ENCODE measurements at places on chromosomes 11 and 22. TPM values are rescaled to one million over a fixed set of nuclear protein-coding genes. Genes with fewer than 3 reads are reported as not detected.

GRCh38 chr11:45250035-45250718 lies 36.0 kb downstream of the SYT13 start:
- DNase-seq: no peak

GRCh38 chr11:25065746-25066145 lies 568.9 kb downstream of the LUZP2 start:
- no peak for DNase-seq

GRCh38 chr11:10824888-10825287 lies 16.2 kb upstream of the EIF4G2 start:
- no peak for DNase-seq

The GUCY1A2 gene
- 0.04 TPM for polyA plus RNA-seq

GRCh38 chr22:42808521-42808920 lies 48.6 kb downstream of the ARFGAP3 start:
- no peak for DNase-seq

- DNase-seq: no peak
Observed at GRCh38 chr11:35905646-35906276, 38.1 kb upstream of the LDLRAD3 start.

DNA sequence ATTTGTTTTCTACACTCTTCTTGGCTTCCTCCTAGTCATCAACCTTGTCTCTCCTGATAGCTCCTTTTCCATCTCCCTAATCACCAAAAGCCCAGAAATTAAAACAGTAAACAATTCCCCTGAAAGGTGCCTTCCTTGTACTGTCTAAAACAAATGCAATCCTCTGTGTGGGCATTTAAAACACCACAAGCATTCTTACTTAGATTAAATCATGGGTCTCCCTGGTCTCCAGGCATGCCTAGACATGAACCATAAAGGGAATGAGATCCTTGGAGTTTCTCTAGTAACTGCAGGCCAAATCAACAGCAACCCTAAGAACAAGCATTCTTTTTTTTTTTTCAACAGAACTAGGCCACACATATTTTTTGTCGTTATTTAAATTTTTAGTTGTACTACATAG lies 1.9 kb downstream of the BTG4 start:
- DNase-seq: no peak

GRCh38 chr11:34899633-34900016 lies 16.6 kb downstream of the APIP start:
- no peak for DNase-seq

- DNase-seq: no peak
Observed at GRCh38 chr11:73095613-73096012, 46.5 kb downstream of the FCHSD2 start.

The BAIAP2L2 gene
- 0.09 TPM for polyA plus RNA-seq

The PANX2 gene
- polyA plus RNA-seq: 1.1 TPM

Measured in AG04450 (cell line).